ENCODE measurements at places on chromosomes 16 and 17. TPM values are rescaled to one million over a fixed set of nuclear protein-coding genes. Genes with fewer than 3 reads are reported as not detected.

The SLC4A1 gene
- total RNA-seq, result not detected

DNA sequence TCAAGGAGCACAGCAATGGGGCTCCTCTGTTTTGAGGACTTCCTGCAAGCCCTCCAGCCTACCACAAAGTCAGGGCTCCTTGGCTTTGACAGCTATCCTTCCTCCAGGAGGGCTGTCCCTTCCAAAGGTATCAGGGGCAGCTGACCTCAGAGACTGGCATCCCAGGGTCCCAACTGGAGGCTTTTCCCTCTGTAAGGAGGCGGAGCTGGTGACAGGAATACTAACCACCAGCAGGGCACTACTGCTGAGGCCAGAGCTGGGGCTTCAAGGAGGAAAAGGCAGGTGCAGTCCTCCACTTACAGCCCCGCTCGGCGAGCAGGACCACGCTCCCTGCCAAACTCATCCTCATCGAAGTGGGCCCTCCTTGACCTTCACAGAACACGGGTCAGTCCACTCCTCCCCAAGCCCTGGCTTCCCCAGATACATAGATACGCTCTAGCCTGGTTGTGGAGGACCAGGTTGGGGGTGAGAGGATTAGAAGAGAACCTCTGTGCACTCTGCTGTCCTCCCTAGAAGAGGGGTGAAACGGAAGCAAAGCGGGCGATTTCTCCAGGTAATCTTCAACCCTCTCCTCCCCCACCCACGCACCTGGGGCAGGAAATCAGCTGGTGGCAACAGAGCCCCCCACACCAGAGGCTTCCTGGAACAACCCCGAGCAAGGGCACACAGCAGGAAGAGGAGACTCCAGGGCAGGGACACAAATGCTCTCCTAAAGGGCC is 20.5 kb downstream of the ST3GAL2 start:
- peaks cover 42% of the 10 kb centered on the region for H3K4me1 ChIP-seq
- H3K36me3 ChIP-seq, result peaks cover 15% of the 10 kb centered on the region

The SPATA22 gene
- total RNA-seq, result 0.96 TPM

DNA sequence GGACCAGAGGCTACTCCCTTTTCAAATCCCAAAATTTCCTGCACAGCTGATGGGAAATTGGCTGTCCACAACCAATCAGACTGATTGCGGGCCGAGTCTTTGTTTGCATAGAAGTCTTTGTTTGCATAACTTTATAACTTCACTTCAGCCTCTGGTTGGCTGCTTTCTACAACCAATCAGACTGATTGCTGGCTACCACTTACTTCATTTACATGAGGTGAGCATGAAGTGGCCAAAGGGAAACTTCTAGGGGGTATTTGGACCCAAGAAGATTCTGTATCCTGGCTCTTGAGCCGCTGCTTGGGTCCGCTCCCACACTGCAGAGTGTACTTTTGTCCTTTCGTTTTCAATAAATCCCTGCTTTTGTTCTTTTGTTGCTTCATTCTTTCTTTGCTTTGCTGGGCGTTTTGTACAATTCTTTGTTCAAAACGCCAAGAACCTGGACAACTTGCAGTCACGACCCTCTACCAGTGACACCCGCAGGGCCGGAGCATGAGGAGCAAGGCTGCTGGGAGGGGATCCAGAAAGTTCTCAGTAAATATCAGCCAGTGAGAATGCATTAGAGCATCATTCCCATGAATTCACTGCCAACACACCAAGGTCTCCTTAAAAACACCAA is 67.5 kb downstream of the IQCK start:
- no peak overlapping the region for H3K27ac ChIP-seq
- no peaks in the 10 kb centered on the region for H3K36me3 ChIP-seq
- DNase-seq, result no peak
- no peaks in the 10 kb centered on the region for H3K4me1 ChIP-seq

The ITGAD gene
- total RNA-seq, result 0.09 TPM

- peaks cover 4% of the 10 kb centered on the region for H3K4me1 ChIP-seq
- no peak overlapping the region for H3K27ac ChIP-seq
- peaks cover 16% of the 10 kb centered on the region for H3K27me3 ChIP-seq
- no peaks in the 10 kb centered on the region for H3K36me3 ChIP-seq
Measured at GRCh38 chr17:50682938-50683337, 24.8 kb downstream of the ANKRD40 start.

The MTHFSD gene
- 33.2 TPM for total RNA-seq

The CHST5 gene
- total RNA-seq, result not detected

- peak overlapping the region; percentile 88 for H3K4me3 ChIP-seq
- peak; percentile 54 for DNase-seq
- peaks cover 1% of the 10 kb centered on the region for H3K36me3 ChIP-seq
- H3K27ac ChIP-seq, result peak overlapping the region; percentile 96
- no peaks in the 10 kb centered on the region for H3K27me3 ChIP-seq
- peaks cover 58% of the 10 kb centered on the region for H3K4me1 ChIP-seq
Measured at GRCh38 chr16:11668623-11669379, 546 bp downstream of the SNN start.
